ENCODE measurements at places on chromosomes 1 and 21.

GRCh38 chr1:228374711-228375577, 31.7 kb downstream of the TRIM11 start:
- DNase-seq, result no peak

- peak; percentile 56 for DNase-seq
These were observed 37.2 kb downstream of the SLC37A1 start for GRCh38 chr21:42550817-42551216.

- DNase-seq, result no peak
These were observed 8.0 kb upstream of the MACF1 start for GRCh38 chr1:39196244-39197215.

DNA sequence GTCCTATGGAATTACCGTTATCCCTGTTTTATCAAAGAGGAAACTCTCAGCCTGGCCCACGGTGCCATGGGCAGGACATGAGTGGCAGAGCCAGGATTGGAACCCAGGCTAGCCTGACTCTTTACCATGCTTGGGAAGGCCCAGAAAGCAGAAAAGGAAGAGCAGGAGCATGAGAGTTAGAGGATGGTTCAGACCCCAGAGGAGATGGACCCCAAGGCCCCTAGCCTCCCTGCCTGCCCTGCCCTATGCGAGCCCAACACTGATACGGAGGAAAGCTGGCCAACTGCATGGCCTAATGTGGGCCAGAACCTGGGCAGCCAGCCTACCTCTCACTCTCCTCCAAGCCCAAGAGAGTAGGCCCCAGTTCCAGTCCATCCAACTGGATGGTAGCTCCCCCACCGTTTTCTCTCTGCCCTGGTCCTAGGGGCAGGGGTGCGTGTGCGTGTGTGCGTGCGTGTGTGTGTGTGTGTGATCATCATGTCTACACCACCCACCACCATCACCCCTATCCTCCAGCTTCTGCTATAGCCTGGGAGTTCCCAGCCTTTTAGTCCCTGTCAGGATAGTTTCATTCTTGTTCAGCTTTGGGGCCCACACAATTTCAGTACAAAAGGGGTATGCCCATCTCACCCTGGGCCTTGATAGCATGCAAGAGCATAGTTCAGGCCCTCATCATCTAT, 15.4 kb upstream of the MEX3A start:
- DNase-seq, result no peak

- no peak for DNase-seq
These were observed 81.7 kb upstream of the ADAM30 start for GRCh38 chr1:119978018-119978505.

GRCh38 chr1:208455821-208456220, 211.6 kb upstream of the PLXNA2 start:
- DNase-seq, result no peak

DNA sequence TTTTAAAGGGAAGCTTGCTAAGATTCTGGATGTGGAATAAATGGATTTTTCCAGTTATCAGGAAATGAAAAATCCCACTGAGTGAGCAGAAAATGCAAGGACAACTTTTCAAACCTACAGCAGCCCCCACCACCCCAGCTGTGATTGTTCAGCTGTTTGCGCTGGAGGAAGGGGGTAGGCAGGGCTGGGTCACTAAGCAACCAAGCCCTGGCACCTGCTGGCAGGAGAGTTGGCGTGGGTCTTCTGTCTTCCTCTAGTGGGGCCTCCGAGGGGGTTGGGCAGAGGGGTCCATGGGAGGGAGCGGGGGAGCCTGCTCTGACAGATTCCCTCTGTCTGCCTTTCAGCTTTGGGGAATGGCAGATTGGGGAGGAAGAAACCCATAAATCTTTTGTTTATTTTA, 45.3 kb downstream of the EIF2D start:
- DNase-seq, result no peak

- DNase-seq, result no peak
These were observed 10.7 kb downstream of the CD5L start for GRCh38 chr1:157830887-157831286.

- peak; percentile 73 for DNase-seq
These were observed 88.4 kb downstream of the SDCCAG8 start for GRCh38 chr1:243343970-243344937.

GRCh38 chr1:94986783-94987182, 59.9 kb upstream of the CNN3 start:
- DNase-seq, result no peak

GRCh38 chr1:200962631-200963030, 60.9 kb downstream of the KIF21B start:
- no peak for DNase-seq

Data from NCI-H2081 treated with DMSO at 0.1 percent for 48 hours (cell line).